ENCODE measurements at places on chromosomes 7 and 10.
A peak's percentile ranks its signal among the peaks of the same experiment; 100 is the strongest.

DNA sequence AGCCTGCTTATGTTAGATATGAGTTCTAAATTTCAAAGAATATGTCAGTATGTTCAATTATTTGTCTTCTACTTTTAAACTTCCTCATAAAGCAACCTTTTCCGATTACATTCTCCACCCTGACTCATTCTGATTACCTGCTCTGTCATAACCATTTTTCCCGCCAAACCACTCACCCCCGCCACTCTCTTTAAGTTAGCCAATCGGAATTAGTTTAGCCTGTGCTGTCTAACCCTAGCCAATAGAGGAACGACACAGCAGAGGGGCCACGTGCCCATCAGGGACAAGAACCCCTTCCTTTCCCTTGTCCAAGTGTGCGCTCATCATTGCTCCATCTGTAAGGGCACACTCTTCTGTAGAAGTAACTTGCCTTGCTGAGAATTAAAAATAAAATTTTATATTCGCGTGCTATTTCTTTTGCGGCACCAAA lies 91.4 kb downstream of the CCDC71L start:
- DNase-seq = no peak

DNA sequence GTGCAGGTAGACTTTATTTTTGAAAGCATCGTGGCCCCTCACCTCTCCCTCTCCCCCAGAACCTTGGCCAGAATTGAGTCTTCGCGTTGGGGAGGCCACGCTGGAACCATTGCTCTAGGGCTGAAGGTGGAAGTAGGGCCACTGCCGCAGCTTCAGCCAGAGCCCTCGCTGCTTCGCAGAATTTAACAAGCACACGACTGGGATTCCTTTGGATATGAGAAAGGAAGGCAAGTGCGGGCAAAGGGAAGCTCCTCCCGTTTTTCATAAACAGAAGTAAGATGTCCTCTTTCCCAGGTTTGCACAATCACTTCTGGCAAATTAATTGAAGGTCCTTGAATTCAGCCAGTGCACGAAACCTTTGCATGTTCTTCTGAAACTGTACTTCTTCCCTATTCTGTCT lies 168.1 kb downstream of the CCDC3 start:
- DNase-seq = no peak

DNA sequence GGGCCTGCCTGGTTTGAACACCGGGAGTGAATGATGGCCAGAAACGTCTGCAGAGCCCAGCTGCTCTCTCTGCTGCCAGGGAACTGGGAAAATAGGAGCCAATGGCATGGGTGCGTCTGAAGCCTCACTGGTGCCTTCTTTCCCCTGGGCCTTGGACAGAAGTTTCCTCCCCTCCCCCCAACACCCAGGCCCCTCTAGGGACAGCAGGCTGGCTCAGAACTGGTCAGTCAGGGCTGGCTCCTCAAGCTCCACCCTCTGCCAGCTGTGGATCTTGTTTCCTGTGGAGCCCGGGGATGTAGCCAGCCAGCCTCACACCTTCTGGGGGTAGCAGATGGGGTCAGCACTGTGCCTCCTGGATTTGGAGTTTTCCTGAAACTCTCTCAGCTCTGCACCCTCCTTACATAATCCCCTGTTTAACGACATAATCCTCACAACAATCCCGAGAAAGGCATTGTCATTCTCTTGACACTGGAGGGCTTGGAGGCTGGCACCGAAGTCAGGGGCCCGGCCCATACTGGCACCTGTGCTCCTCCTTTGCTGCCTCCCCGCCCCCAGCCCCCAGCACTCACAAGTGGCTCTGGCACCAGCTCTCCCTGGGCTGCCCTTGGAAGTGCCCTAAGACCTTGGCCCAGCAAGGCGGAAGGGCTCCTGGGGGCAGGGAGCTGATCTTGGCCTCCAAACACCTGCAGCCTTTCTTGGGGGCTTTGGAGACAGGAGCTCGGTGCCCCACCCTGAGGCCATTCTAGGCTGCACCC lies 5.7 kb downstream of the LDB3 start:
- peak; percentile 62 for DNase-seq

- DNase-seq = no peak
These were observed 87.7 kb upstream of the CYP2C9 start for GRCh38 chr10:94850766-94851165.

DNA sequence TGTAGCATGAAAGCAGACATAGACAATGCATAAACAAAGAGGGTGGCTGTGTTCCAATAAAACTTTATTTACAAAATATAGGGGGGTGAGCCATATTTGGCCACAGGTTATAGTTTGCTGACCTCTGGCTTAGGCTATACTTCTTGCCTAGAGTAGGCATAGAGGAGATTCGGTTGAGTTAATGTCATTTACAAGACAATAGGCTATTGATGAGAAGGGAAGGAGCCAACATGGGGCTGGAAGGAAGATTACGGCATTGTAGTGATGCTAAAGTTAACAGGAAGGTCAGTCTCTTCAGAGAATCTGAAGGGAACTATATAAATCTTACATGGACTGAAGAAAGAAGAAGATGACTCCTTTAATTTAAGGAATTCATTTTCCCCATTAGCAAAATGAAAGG lies 463.5 kb downstream of the HTR7 start:
- DNase-seq = no peak

DNA sequence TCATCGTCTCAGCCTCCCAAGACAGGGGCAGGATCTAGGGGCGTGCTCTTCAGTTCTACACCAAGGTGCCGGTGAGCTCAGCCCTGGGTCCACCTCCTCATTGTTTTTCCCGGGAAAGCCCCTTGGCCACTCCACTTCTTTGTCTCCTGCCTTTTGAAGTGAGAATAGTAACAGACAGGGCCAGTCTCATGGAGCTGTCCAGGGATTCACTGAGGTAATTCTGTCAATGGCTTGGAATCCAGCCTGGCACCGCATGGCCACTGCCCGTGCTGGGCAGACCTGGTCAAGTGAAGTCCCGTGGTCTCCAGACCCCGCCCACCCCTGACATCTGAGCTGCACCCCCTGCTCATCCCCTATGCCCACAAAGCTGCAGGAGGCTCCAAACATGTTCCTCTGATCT lies 138.9 kb downstream of the TNS3 start:
- no peak for DNase-seq

DNA sequence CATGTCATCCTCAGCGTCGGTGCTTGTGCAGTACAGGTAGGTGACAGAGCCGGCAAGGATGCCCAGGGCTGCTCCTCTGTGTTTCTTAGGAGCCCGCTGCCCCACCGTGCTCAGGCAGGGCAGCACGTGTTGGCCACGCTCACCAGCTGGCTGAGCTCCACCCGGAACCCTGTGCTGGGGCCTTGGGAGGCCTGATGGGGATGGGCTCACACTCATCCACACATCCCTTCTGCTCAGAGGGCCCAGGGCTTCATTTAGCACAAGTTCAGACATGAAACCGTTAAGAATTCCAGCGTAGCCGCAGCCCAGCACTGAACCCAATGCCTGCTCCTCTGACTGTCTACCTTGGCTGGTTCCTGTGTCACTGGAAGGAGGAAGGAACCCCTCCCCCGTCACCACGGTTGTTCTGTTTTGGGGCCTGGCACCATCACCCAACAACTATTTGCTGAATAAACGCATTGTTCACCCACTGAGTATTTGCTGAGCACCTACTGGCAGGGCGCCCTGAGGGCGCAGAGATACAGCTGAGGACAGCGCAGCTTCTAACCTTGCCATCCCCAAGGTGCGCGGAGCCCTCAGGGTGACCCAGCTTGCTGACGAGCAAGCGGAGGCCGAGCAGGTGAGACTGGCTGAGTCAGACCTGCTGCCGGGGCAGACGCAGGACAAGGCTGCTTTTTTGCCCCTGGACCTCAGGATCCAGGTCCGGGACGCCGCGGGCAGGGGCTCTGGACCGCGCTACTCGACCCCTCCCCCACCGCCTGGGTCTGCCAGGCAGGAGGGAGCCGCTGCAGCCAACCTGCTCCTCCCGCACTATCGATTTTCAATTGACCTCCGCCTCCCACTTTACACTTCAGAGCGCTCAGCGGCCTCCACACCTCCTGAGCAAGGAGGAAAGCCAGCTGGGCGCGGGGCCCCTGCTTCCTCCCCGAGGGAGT lies 50.6 kb upstream of the RET start:
- no peak for DNase-seq

DNA sequence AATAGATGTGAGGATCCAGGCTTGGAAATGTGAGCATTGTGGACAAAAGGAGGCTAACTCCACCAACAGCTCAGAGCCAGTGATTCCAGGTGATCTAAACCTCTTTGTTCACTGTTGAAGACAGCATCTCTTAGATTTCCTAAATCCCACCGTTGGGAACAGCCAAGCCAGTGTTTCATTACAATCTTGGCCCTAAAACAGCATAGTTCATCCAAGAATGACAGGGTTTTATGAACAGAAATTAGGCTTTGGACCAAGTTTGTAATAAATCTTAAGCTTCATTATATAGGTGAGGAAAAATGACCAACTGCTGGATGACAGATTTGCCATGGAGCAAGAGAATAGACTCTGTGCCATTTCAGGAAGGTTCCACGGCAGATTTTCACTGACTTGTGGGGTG lies 65.8 kb downstream of the MTURN start:
- DNase-seq = no peak

GRCh38 chr7:31648288-31648687 lies 38.7 kb upstream of the PPP1R17 start:
- DNase-seq = no peak

- DNase-seq = peak; percentile 81
These were observed 100.7 kb downstream of the NKX6-2 start for GRCh38 chr10:132685101-132685891.

GRCh38 chr10:16996530-16996964 lies 133.1 kb downstream of the CUBN start:
- no peak for DNase-seq

DNA sequence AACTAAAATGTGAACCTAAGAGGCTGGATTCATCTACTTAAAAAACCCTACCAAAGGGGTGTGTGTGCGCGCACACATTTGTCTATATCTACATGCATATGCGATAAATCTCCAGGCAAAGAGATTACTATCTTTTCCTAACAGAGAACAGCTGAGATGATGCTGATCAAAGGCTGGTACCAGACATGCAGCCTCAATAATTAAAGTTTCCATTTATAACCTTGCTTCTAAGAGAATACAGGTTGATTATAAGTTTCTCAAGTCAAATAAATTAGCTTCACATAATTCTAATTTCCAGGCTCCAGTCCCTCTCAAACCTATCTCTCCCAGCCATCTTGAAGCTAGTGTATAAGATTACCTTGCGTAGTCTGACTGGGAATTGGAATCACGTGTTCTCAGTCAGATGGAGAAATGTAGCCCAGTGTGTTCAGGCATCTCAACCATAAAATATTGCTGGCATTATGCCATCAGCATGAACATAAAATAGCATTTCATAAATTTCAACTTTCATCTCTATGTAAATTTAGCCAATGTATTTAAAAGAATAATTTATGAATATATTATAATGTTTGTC lies 1062.0 kb downstream of the XPNPEP1 start:
- DNase-seq = no peak

DNA sequence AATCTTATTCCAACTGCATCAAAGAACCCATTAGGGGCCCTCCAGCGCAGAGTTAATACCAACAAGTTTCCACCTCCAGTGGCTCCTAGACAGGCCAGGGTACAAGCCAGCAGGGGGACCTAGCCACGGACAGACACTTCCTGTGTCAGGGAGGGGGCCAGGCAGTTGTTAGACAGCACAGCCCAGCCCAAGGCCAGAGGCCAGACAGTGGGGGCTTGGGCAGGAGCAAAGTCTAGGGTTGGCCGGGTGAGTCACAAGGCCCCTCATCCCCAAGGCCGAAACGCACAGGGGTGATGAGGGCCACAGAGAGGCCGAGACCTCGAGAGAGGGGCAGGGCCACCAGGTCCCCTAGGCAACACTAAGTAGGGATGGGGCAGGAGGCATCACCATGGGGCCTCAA lies 19.3 kb upstream of the OPTN start:
- DNase-seq = no peak

DNA sequence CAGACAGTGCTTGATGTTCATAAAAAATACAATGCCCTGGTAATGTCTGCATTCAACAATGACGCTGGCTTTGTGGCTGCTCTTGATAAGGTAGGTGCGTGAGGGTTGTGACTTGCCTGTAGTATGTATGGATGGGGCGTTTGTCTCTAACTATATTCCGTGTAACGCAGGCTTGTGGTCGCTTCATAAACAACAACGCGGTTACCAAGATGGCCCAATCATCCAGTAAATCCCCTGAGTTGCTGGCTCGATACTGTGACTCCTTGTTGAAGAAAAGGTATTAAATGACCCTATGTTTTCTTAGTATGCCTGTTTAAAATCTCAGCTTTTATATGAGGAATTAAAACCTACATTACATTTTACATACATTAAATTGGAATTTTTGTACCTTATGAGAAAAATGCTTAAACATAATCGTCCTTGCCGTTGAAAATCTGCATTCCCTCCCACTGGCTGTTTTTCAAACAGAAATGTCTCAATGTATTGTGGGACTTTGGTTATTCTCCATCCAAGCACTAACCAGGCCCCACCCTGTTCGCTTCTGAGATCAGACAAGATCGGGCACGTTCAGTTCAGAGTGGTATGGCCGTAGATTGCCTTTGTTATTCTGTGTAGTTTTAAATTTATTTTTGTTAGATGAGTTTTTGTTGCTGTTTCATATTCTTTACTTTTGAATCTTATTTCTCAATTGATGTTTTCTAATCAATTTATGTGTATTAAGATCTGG lies 85.3 kb downstream of the CUL1 start:
- no peak for DNase-seq

- DNase-seq = no peak
These were observed 5.4 kb downstream of the SFR1 start for GRCh38 chr10:104127411-104127810.

DNA sequence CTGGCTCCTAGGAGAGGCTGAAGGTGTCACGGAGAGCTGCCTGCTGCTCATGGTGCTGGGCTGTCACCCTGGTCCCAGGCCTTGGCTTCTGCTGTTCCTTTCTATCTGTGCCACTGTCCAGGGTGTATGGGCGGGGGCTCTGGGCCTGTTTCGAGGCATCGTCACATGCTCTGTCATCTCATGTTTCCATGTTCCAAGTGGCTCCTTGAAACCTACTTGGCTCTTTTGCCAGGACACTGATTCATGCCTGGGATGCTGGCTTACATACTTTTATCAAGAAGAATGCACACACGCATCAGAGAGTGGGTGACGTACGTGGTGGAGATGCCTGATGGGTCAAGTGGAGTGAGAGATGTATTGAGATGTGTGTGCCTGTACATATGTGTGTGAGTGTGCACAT lies 50.9 kb downstream of the ADCY1 start:
- no peak for DNase-seq

Measured in frontal cortex (tissue), 4 donors.